IMR-90 (cell line): ENCODE measurements at places on chromosomes 2 and 18. TPM values are rescaled to one million over a fixed set of nuclear protein-coding genes. Genes with fewer than 3 reads are reported as not detected.

The ANKRD30B gene
- not detected in 2 replicates for total RNA-seq

DNA sequence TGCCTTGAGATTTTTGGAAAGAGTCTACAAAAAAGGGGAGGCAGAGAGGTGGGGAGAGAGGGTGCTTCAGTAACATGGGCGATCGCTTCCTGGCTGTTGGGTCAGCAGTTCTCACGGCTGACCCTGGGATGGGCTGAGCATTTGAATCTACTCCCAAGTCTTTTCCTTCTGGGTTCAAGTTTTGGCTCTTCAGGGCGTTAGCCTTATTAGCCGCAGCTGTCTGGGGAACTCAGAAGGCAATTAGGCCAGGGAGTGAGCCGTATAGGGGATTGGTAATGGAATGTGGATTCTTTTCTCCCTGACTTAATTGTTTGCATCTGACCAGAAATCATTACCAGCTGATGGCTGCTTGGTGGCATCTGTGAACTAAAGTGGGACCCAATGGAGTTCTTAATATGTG is 250.5 kb upstream of the SKOR2 start:
- DNase-seq: no peak

The GALNT5 gene
- total RNA-seq: 63.3 and 73.6 TPM in 2 replicates

GRCh38 chr2:146734042-146734820 is 1110.6 kb upstream of the ACVR2A start:
- peak; percentile 41 for DNase-seq

The DRC1 gene
- total RNA-seq: under 0.01 and 0.18 TPM in 2 replicates

DNA sequence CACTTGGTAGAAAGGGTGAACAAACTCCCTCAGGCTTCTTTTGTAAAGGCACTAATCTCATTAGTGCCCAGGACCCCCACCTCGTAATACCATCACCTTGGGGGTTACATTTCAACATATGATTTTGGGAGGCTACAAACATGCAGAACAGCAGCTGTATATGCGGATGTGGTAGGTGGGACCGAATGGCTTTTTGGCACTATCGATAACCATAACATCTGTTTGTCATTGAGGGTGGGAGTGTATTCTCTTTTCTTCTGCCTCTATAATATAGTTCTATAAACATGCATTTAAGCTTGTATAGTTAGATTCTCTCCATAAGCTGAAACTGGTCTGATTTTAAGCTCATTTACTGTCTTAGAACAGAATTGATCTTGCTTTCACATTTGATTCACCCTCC is 239.1 kb upstream of the BOD1L2 start:
- DNase-seq: no peak

The EML6 gene
- total RNA-seq: 0.18 and 0.28 TPM in 2 replicates

The LYPD1 gene
- 79.7 and 87.6 TPM in 2 replicates for total RNA-seq

- no peak for DNase-seq
Measured at GRCh38 chr18:13235421-13235831, 16.9 kb downstream of the LDLRAD4 start.

DNA sequence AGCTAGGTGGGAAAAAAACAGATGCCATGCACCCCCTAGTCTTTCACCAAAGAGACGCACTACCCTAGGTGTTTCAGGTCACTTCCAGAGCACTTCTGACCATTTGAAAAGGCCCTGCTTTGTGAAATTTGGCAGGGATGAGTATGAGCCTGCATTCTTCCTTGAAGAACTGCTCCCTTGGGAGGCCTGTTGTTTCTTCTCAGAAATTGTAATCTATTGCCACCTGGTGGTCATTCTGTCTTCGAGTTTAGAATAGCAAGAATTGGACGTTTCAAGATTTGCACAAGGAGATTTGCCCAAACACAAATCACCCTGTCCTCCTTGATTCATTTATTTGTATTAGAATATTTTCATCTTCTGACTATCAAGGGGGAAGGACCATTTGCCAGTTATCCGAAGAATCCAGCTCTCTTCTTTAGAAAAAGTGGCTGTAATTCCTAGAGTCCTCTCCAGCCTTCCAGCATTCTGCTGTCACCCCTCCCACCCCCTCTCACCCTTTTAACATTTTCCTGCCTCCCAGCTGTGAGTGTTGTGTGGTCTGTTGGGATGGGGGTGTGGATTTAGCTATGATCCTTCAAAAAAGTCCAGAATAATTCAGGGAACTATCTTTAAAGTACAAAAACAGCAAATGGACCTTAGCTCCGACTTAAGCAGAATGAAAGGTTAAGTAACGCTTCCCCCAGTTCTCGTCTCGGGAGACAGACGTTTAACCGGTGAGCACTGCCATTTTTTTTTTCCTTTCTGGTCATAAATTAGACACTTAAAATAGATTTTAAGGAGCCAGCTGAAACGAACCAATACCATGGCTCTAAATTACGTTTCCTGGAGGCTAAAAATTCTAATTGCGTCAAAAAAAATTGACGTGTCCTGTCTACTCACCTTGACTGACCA is 3.7 kb upstream of the GAD1 start:
- DNase-seq: peak; percentile 84

DNA sequence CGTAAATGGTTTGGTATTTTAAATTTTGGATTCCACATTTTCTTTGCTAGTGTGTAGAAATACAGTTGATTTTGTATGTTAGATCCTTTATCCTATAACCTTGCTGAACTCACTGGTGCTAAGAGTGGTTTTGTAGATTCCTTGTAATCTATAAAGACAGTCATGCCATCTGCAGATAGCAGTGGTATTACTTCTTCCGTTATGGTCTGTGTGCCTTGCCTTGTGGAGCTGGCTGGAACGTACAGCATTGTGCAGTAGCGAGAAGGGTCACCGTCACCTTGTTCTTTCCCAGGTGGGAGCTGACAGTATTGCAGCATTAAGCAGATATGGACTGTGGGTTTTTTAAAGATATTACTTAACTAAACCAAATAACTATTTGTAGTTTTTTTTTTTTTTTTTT is 33.7 kb downstream of the ATP9B start:
- no peak for DNase-seq

The VWC2L gene
- not detected in 2 replicates for total RNA-seq

The LHCGR gene
- under 0.01 and 0.18 TPM in 2 replicates for total RNA-seq

The MITD1 gene
- total RNA-seq: 4.3 and 19.4 TPM in 2 replicates

GRCh38 chr2:75403991-75404428 is 156.7 kb downstream of the EVA1A start:
- peak; percentile 59 for DNase-seq

The SCYGR4 gene
- total RNA-seq: not detected in 2 replicates

DNA sequence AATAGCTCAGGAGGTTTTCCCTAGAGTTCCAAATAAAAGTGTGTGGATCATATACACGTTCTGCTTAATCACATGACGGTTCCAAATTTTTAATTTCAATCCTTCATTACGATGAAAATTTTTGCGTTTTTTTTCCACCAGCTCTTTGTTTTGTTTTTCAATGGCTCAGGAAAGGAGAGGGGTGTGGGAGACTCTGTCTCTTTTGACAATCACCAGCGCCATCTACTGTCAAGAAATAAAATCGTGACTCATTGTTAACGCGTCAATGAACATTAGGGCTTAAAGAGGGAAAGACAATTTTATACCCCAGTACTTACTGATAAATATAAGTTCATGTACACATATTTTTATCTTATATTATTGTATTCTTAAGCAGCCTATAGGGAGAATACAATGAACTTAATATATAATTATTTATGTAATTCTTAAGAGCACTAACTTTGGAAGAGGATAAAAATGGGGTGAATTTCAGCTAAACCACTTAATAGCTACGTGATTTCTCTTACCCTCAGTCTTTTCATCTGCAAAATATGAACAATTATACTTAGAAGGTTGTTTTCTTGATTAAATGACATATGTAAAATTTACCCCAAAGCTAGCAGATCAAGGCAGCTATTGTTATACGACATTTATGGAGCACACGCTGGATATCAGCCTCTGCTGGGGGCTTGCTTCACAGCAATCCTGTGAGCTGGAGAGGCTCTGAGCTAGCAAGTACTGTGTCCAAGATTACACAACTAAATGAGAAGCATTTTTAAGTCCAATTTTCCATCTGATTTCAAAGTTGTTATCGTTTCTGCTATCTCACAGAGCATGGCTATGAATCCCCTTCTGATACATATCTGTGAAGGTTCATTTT is 47.4 kb upstream of the RMDN2 start:
- DNase-seq: peak; percentile 68

DNA sequence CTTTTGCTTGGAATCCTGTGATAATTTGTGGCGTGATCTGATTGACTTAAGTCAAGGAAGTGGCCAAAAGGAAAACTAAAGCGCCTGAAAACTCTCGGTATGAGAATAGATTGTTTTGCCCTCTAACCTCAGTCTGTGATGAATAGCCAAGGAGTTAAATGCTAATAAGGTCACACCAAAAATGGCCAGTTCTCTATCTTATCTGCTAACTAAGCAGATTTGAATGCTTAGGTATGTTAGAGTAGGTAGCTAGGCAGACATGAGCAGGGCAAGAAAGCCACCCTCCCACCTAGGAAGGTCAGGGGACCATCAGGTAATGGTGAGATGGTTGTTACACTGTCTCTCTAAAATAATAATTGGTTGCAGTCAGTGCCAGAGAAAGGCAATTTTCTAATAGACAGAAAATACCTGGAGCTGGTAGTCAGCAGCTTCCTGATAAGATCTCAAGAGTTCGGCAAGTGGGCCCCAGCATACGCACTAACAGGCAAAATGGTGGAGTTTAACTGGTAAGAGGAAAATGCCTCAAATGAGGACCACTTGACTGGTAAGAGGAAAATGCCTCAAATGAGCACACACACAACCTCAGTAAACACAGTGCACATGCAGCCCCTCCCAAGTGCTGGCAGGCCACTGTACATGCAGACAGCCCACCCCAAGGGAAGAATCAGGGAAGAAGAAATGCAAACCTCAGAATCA is 468.4 kb downstream of the MBD2 start:
- DNase-seq: no peak

DNA sequence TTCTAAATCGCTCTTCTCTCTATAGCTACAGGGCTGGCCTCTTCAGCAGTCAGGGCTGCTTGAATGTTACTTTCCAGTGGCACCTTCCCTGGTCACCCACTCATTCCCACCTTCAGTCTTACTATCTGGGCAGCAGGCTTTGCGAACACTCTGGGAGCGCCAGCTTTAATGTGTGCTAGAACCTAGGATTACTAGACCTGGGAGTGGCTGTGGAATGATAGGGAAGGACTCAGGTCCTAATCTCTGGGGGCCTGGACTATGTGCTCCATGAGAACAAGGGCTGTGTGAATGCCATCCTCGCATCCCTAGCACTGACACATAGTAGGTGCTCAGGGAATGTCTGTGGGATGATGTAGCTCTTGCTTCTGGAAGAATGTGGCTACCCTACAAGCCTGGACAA is 57.6 kb downstream of the BCL2L11 start:
- no peak for DNase-seq

GRCh38 chr18:49769047-49769728 is 44.1 kb downstream of the ACAA2 start:
- no peak for DNase-seq

The CCDC68 gene
- 0.54 and 1.4 TPM in 2 replicates for total RNA-seq

GRCh38 chr2:10325278-10326145 is 22.8 kb downstream of the HPCAL1 start:
- DNase-seq: no peak

DNA sequence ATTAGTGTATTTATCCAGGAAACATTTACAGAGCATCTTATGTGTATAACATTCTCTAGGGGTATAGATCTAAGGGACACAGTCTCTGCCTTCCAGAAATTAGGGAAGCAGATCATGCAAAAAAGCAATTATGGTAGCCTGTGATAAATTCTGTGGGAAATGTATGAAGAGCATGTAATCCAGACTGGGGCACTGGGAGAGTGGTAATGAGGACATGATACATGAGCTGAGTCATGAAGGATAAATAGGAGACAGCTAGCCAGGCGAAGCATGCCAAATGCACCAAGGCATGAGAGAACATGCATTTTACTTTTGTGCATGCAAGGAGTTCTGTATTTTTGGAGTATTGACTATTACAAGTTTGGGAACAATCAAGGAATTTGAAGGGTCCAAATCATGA is 8.9 kb upstream of the RPRM start:
- DNase-seq: no peak

DNA sequence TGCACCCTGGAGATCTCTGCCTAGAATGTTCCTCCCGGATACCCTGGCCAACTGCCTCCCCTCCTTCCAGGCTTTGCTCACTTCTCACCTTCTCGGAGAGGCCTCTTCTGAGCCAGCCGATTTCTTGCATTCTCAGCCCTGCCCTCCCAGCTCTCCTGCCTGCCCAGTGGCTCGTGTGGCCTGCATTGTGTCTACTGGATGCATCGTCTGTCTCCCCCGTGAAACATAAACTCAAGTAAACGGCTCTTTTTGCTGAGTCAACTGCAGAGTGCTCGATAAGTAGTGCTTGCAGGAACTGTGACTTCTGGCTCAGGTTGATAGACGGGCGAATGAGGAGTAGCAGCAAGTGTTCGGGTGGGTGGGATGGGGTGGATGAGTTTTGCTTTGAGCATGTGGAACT is 112.5 kb upstream of the ODC1 start:
- DNase-seq: no peak

- no peak for DNase-seq
Measured at GRCh38 chr18:50356036-50356945, 18.6 kb upstream of the SKA1 start.

- DNase-seq: no peak
Measured at GRCh38 chr2:51263951-51264350, 232.0 kb upstream of the NRXN1 start.

DNA sequence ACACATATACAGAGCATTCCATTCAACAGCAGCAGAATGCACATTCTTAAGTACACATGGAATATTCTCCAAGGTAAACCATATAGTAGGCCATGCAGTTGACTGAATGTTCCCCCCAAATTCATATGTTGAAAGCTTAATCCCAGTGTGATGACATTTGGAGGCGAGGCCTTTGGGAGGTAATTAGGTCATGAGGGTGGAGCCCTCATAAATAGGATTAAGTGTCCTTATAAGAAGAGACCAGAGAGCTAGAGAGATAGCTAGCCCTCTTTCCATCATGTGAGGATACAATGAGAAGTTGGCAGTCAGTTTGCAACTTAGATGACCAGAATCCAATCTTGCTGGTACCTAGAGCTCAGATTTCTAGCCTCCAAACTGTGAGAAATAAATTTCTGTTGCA is 27.6 kb downstream of the TMEM185B start:
- DNase-seq: no peak

GRCh38 chr2:98308532-98308931 is 37.7 kb upstream of the CNGA3 start:
- DNase-seq: no peak

DNA sequence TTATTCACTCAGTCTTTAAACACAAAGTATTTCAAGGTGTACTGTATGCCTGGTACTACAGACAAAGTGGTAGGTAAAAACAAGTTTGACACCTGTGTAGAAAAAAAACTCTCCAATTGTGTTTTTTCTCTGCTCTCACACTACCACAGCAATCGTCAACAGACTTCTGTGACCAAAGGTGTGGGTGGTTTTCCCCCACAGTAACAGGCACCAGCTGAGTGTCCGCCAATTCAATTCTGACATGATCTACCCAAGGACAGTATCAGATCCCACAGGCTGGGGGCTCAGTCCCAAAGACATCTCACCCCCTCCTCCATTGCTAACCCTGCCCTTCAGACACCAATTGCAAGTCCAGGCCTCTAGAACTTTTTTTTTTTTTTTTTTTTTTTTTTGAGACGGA is 71.2 kb downstream of the CD226 start:
- no peak for DNase-seq

GRCh38 chr2:149616681-149617456 is 29.3 kb upstream of the MMADHC start:
- DNase-seq: no peak

The DARS1 gene
- 66.5 and 136 TPM in 2 replicates for total RNA-seq

The KIAA2012 gene
- total RNA-seq: under 0.01 TPM in 2 replicates

The TBR1 gene
- not detected in 2 replicates for total RNA-seq

The IL36G gene
- not detected in 2 replicates for total RNA-seq
